Pancreas (tissue), 10 donors: ENCODE measurements at places on chromosomes 2 and 18. TPM values are rescaled to one million over a fixed set of nuclear protein-coding genes. Genes with fewer than 3 reads are reported as not detected.
A peak's percentile ranks its signal among the peaks of the same experiment; 100 is the strongest.

- H3K4me3 ChIP-seq = no peak overlapping the region
- H3K27ac ChIP-seq = no peak overlapping the region
- no peaks in the 10 kb centered on the region for H3K36me3 ChIP-seq
Measured at GRCh38 chr2:196431957-196432356, 207.6 kb upstream of the CCDC150 start.

DNA sequence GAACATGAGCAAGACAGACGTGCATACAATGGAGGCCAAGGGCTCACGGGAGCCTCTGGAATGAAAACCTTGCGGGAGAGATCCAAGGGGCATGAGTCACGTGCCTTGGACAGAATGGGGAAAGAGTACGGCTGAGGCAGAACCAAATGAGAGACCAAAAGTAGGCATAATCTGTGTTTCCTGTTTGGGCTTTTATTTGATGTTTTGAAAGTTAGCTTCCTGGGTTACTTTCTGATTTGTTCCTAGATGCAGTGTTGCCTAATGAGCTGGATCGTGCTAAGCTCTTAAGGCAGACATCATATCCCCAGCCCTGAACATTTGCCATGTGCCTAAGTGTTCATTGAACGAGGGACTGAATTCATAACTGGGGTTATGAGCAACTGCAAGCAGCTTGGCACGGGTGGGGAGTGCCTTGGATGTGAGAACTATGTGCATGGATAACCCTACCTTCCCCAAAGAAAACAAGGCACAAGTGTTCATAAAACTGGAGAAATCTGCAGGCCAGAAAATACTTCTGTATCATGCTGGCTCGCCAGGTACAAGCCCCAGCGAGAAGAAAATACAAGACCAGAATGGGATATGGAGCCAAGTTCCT is 60.3 kb upstream of the RPL31 start:
- DNase-seq = no peak
- H3K27ac ChIP-seq = no peak overlapping the region
- H3K4me1 ChIP-seq = peaks cover 13% of the 10 kb centered on the region
- no peak overlapping the region for H3K4me3 ChIP-seq

Gene HRH4
- not detected for total RNA-seq

Gene TTLL4
- total RNA-seq = 13.3 TPM

Gene BMP10
- not detected for total RNA-seq

DNA sequence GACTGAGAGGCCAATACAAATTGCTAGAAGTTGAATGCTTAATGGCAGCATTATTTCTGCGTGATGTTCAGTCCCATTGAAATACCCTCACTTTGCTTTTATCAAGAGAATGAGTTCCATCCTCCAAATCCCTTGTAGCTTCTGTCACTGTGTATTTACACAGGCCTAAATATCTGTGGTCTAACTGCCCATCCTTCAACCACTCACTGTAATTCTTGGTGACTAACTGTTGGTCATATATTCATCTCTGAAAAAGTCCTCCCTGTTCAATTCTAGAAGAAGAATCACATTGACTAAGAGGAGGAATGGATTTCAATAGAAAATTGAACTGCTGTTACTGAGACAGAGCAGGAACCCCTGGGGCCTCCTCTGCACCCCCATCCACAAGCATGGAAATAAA is 74.2 kb upstream of the L3MBTL4 start:
- no peaks in the 10 kb centered on the region for H3K27me3 ChIP-seq
- no peak for DNase-seq
- no peaks in the 10 kb centered on the region for H3K4me1 ChIP-seq
- H3K36me3 ChIP-seq = no peaks in the 10 kb centered on the region

- DNase-seq = peak; percentile 50
- H3K4me3 ChIP-seq = peak overlapping the region; percentile 23
- peak overlapping the region; percentile 52 for H3K27ac ChIP-seq
Measured at GRCh38 chr2:70143314-70144150, 47.3 kb downstream of the C2orf42 start.

DNA sequence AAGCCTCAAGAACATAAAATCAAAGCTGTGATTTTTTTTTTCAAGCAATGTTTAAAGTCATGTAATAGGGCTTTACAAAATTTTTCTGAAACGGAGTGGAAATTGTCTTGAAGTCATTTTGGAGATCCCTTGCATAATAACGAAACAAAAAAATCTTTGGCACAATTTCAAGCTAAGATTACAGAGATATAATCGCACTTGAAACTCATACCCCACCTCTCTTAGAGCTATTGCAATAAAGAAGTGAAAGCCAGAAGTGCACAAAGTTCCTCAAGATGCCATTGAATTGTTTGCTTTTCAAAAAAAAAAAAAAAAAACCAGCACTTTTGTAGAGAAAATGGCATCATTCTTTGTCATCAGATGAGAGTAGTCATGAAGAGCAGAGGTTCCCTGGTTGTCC is 152.3 kb downstream of the PAX3 start:
- DNase-seq = no peak
- no peaks in the 10 kb centered on the region for H3K4me1 ChIP-seq
- H3K4me3 ChIP-seq = no peak overlapping the region
- H3K36me3 ChIP-seq = no peaks in the 10 kb centered on the region
- no peaks in the 10 kb centered on the region for H3K27me3 ChIP-seq
- no peak overlapping the region for H3K27ac ChIP-seq

Gene GAL3ST2
- not detected for total RNA-seq

DNA sequence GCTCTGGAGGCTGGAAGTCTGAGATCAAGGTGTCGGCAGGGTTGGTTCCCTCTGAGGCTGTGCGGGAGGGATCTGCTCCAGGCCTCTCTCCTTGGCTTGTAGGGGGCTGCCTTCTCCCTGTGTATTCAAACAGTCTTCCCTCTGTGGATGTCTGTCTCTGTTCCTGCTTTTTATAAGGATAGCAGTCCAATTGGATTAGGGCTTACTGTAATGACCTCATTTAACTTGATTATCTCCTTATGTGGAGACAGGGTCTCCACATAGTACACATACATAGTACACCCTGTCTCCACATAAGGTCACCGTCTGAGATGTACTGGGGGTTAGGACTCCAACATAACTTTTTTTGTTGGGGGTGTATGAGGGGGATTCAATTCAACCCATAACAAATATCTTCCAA is 30.5 kb downstream of the TCF7L1 start:
- H3K27me3 ChIP-seq = no peaks in the 10 kb centered on the region
- no peak for DNase-seq
- H3K4me1 ChIP-seq = no peaks in the 10 kb centered on the region
- no peak overlapping the region for H3K27ac ChIP-seq
- H3K4me3 ChIP-seq = no peak overlapping the region
- no peaks in the 10 kb centered on the region for H3K36me3 ChIP-seq

DNA sequence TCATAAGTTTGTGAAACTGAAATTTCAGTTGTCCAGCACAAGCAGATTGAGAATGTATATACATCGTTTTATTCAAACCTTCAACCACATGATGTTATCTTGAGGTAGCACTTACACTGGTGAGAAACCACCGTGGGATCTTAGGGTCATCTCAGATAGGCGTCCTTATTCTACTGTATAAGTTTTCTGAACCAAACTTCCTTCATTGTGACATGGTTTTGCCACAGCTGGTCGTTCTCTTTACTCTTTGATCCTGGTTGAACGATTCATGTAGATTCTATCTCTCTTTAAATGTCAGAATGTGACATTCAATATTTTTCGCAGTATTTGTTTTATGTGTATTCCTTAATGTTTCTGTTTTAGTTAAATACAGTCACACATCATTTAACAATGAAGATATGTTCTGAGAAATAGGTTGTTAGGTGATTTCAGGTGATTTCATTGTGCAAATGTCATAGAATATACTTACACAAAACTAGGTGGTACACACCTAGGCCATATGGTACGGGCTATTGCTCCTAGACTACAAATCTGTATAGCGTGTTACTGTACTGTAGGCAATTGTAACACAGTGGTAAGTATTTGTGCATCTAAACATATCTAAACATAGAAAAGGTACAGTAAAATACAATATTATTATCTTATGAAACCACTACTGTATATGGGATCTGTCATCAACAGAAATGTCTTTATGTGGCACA is 17.9 kb upstream of the ARHGAP25 start:
- H3K4me3 ChIP-seq = no peak overlapping the region
- no peaks in the 10 kb centered on the region for H3K36me3 ChIP-seq
- DNase-seq = no peak
- H3K4me1 ChIP-seq = no peaks in the 10 kb centered on the region

- H3K4me1 ChIP-seq = no peaks in the 10 kb centered on the region
- no peak for DNase-seq
- no peaks in the 10 kb centered on the region for H3K36me3 ChIP-seq
- H3K27me3 ChIP-seq = no peaks in the 10 kb centered on the region
- H3K4me3 ChIP-seq = no peak overlapping the region
- no peak overlapping the region for H3K27ac ChIP-seq
Measured at GRCh38 chr18:35182151-35182550, 58.7 kb upstream of the ZNF397 start.

- H3K36me3 ChIP-seq = no peaks in the 10 kb centered on the region
- no peak for DNase-seq
- no peaks in the 10 kb centered on the region for H3K27me3 ChIP-seq
- H3K4me3 ChIP-seq = peak overlapping the region; percentile 72
Measured at GRCh38 chr2:54723996-54724559, 616 bp downstream of the EML6 start.

DNA sequence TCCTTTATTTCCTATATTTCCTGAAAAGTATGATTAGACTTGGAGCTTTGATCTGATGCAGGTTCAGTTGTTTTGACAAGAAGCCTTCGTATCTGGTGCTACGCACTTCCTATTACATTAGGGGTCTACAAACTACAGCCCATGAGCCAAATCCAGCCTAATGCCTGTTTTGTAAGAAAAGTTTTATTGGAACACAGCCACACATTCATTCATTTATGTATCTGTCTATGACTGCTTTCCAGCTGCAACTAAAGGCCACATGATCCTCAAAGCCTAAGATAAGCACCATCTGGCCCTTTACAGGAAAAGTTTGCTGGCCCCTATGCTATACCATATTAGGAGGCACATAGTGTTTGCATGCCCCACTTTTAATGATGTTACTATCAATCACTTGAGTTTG is 26.0 kb downstream of the EIF2AK3 start:
- no peaks in the 10 kb centered on the region for H3K36me3 ChIP-seq
- no peak overlapping the region for H3K27ac ChIP-seq
- no peaks in the 10 kb centered on the region for H3K27me3 ChIP-seq
- no peak overlapping the region for H3K4me3 ChIP-seq

Gene SMYD1
- total RNA-seq = not detected

Gene WDR7
- 14.4 TPM for total RNA-seq

GRCh38 chr2:210919128-210919527 is 362.7 kb downstream of the CPS1 start:
- no peaks in the 10 kb centered on the region for H3K4me1 ChIP-seq
- no peak overlapping the region for H3K27ac ChIP-seq
- no peak for DNase-seq
- no peak overlapping the region for H3K4me3 ChIP-seq

GRCh38 chr2:68835621-68836020 is 35.6 kb downstream of the BMP10 start:
- no peaks in the 10 kb centered on the region for H3K27me3 ChIP-seq
- H3K4me1 ChIP-seq = peaks cover 14% of the 10 kb centered on the region
- no peaks in the 10 kb centered on the region for H3K36me3 ChIP-seq

DNA sequence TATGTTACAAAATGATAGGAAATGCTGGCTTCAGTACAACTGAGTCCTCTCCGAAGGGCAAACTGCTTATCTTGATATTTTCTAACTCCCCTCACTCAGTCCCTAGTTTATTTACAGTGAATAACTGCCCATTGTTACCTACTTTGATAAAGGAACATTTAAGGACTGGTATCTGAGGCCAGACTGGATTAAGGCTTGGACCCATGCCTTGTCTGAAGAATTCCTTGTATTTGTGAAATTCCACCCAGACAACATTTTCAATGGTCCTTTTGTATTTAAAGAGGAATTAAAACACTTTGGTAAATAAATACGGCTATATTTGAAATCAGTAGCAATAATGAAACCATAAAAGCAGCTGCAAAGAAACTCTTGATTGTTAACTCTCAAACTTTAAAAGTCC is 58.3 kb downstream of the PELI1 start:
- H3K36me3 ChIP-seq = no peaks in the 10 kb centered on the region
- H3K4me3 ChIP-seq = no peak overlapping the region
- peaks cover 8% of the 10 kb centered on the region for H3K4me1 ChIP-seq
- H3K27me3 ChIP-seq = no peaks in the 10 kb centered on the region
- no peak for DNase-seq

Gene TDRD15
- not detected for total RNA-seq

GRCh38 chr2:39735648-39736047 is 43.4 kb downstream of the THUMPD2 start:
- no peak overlapping the region for H3K27ac ChIP-seq
- no peaks in the 10 kb centered on the region for H3K4me1 ChIP-seq
- H3K36me3 ChIP-seq = peaks cover 6% of the 10 kb centered on the region
- H3K27me3 ChIP-seq = no peaks in the 10 kb centered on the region
- DNase-seq = no peak
- H3K4me3 ChIP-seq = no peak overlapping the region

DNA sequence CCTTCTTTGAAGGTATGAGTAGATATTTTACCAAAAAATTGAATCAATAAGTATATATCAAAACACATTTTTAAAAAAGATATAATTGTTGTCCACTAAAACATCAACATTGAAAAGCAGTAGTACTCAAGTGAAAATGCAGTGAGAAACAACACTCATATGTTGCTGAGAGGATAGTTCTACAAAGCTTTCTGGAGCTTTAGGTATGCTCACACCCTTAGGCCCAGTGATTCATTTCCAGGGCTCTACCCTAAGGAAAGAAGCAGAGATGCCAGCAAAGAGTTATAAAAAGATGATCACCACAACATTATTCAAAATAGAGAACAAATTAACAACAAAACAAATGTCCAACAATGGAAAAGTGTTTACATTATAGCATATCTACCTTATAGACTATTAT is 197.3 kb upstream of the CCDC150 start:
- no peak for DNase-seq
- no peak overlapping the region for H3K4me3 ChIP-seq
- H3K27ac ChIP-seq = no peak overlapping the region
- H3K36me3 ChIP-seq = no peaks in the 10 kb centered on the region
- no peaks in the 10 kb centered on the region for H3K27me3 ChIP-seq
- H3K4me1 ChIP-seq = no peaks in the 10 kb centered on the region

GRCh38 chr18:70397259-70397925 is 108.5 kb downstream of the SOCS6 start:
- no peaks in the 10 kb centered on the region for H3K36me3 ChIP-seq
- H3K27ac ChIP-seq = no peak overlapping the region
- H3K4me1 ChIP-seq = no peaks in the 10 kb centered on the region
- no peaks in the 10 kb centered on the region for H3K27me3 ChIP-seq
- no peak for DNase-seq

DNA sequence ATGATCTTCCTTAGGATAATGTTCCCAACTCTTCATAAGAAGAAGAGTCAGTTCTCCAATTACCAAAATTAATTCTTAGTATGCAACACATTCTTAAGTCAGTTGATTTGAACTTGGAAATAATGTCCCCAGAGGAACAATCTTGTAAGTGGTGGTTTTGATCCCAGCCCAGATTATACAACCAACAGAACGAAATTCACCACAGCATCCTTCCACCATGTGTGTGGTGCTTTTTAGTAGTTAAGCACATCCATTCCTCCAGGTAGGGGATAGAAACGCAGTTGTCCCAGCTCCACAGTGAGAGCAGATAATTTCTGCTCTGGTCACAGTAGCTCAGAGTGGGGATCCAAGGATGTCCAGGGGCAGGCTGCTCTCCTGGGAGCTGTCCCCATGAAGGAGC is 161.7 kb upstream of the SLC39A10 start:
- H3K4me1 ChIP-seq = no peaks in the 10 kb centered on the region
- H3K4me3 ChIP-seq = no peak overlapping the region
- no peaks in the 10 kb centered on the region for H3K36me3 ChIP-seq
- no peaks in the 10 kb centered on the region for H3K27me3 ChIP-seq
- H3K27ac ChIP-seq = no peak overlapping the region

Gene NBAS
- total RNA-seq = 28.6 TPM
